ENCODE measurements at places on chromosomes 12 and 14. TPM values are rescaled to one million over a fixed set of nuclear protein-coding genes. Genes with fewer than 3 reads are reported as not detected.

DNA sequence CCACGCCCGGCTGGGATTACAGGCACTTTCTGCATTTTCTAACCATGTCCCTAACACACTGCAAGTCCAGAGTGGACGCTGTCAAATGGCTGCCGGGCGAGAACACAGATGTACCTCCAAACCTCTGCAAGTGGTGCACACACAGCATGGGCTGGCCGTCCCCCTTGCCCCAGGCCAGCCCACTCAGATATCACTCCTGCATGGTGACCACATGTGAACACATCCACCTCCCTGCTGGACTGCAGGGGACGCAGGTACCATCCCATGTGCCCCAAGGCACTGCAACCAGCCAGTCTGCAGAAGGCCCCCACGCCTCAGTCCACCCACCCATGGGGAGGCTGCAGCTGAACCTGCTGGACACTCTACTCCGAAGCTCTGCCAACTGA, 14.0 kb downstream of the BRF1 start:
- DNase-seq = no peak

- no peak for DNase-seq
Measured at GRCh38 chr14:102513899-102514772, 4.6 kb upstream of the ANKRD9 start.

- DNase-seq = no peak
Measured at GRCh38 chr14:34369648-34370030, 92.4 kb downstream of the SPTSSA start.

GRCh38 chr14:54487771-54488170, 1.0 kb downstream of the GMFB start:
- DNase-seq = no peak

GRCh38 chr12:80847575-80847974, 90.2 kb downstream of the LIN7A start:
- no peak for DNase-seq

The KRT86 gene
- 0.64 TPM for total RNA-seq

The NXPH4 gene
- 0.47 TPM for total RNA-seq
